ENCODE measurements at places on chromosomes 4 and X.

DNA sequence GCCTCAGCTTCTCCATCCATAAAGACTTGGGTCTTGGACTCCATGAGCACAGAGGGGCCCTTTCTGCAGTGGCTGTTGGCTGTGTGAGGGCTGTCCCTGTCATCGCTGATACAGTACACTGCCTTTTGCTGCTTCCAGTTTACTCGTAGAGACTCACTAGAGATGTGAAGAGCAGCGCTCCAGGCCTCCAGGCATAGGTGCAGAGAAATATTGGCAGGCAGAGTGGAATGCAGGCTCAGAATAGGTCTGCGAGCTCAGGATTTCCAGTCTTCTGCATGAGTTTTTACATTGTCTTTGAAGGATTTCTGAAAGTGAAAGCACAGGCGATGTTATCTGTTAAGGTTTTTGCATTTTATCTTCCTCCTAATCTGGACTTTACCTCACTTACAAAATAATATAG is 97.4 kb downstream of the AASDH start:
- DNase-seq = no peak

GRCh38 chr4:4311193-4311592 is 21.1 kb downstream of the ZBTB49 start:
- DNase-seq = no peak

- no peak for DNase-seq
Observed at GRCh38 chrX:146907391-146908240, 93.1 kb upstream of the CXorf51A start.

DNA sequence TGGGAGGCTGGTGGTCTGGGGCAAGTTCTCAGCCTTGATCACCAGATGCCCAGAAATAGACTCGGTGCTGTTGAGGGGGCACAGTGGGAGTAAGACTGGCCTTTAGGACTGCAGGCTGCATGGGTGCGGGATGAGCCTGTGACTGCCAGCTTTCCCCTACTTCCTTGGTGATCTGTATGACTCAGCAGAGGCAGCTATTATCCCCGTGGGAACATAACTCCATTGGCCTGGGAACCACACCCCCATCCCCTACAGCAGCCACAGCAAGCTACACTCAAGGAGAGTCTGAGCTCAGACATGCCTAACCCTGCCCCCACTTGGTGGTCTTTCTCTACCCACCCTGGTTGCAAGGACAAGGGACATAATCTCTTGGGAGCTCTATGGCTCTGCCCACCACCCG is 20.6 kb downstream of the CLIC2 start:
- no peak for DNase-seq

DNA sequence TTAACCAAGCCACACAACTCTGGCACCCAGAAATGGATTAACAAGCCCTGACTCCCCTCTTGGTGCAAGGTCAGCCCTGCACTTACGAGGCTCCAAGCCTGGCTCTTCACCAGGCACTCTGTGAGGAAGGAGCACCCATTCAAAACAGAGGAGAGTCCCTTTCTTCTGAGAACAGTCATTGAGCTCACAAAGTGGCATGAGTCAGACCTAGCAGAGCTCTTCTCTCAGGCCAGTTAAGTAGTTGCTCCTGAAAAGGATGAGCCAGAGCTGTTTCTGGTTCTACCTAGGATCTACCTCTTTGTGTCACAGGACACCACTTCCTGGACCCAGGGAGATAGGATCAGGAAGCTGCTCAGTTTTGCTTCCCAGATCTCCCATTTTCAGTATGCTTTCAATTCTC is 48.2 kb downstream of the EVC2 start:
- DNase-seq = no peak
